ENCODE measurements at places on chromosomes 2 and 18.

DNA sequence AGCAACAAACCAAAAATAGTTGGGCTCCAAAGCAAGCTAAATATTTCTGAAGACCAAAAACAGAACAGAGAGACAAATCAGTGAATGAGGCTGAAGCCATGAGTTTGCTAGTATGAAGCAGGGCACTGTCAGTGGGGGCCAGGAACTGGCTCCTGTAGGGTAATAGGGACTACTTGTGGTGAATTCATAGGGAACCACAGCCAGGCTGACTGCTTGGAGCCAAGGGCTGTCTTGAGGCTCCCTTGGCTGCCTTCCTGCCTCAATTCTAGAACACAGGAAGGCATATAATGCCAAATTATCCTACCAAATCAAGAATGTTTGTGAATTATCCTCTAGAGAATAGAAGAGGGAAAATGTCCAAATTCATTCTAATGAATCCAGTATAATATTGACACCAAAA lies 406.0 kb downstream of the CCDC85A start:
- no peak for DNase-seq

- no peak for DNase-seq
Observed at GRCh38 chr18:63131959-63132818, 187.4 kb downstream of the BCL2 start.

GRCh38 chr2:64988420-64989125 lies 626 bp upstream of the SLC1A4 start:
- DNase-seq, result peak; percentile 72

DNA sequence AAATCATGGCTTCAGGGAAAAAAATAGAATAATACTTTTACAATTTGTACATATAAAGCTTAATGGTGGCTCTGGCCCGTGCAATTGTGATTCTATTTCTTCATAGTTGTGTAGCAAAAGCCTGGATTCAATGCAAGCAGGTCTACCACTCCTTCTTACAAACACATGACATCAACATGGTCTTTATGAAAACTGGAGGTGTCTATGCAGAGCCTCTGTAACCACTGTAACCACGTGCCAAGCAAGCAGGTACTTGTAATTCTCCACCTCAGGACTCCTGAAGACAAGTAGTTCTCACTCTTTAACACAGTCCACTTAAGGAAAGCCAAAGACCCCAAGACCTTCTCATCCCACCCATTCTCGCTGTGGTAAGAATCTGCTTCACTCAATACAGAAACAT lies 62.6 kb downstream of the METTL4 start:
- no peak for DNase-seq

GRCh38 chr2:18752667-18753422 lies 163.5 kb upstream of the NT5C1B start:
- no peak for DNase-seq

- DNase-seq, result peak; percentile 61
Observed at GRCh38 chr2:148674063-148675020, 29.8 kb downstream of the EPC2 start.

DNA sequence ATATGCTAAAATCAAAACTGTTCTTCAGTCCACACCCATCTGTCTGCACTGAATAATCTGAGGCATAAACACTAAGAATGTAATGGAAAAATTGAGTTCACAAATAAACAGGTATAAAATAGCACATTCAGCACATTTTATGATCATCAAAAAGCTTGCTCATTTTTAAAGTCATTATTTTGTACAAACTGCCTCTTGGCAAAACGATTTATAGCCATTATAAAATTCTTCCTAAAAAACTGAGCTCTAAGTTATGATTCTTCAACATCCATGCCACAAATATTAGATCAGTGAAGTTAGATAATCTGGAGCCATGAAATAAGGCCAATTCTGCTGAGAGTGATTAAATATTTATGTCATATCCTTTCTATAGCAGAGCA lies 233.5 kb downstream of the DYM start:
- DNase-seq, result no peak

DNA sequence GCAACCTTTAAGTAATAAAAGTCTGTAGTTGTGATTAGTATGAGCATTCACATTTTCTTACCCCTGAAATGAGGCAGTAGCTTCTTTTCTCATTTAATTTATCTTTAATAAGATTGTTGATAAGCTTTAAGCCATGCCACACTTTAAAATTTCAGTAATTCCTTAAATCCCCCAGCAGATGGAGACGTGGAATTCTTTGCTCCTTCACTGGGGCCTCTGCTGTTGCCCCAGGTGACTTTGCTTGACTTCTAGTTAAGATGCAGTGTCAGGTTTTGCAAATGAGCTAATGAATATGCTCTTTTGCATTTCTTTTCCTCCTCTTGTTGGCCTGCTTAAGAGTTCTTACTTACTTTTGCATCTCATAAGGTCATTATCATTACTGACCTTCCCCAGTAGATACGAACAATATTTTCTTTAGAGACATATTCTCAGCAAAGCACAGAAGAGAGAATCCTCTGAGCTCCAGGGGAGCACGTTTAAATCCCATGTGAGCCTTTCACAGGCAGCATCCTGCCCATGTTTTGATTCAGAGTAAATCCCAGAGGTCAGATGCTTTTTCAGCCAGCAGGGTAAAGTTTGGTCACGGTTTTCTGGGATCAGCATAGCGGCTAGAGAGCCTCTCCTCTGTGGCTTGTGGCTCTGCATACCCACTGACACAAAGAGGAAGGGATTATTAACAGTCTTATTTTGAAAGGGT lies 222.9 kb downstream of the PTPRM start:
- peak; percentile 8 for DNase-seq

GRCh38 chr2:634041-634440 lies 43.2 kb downstream of the TMEM18 start:
- DNase-seq, result no peak

DNA sequence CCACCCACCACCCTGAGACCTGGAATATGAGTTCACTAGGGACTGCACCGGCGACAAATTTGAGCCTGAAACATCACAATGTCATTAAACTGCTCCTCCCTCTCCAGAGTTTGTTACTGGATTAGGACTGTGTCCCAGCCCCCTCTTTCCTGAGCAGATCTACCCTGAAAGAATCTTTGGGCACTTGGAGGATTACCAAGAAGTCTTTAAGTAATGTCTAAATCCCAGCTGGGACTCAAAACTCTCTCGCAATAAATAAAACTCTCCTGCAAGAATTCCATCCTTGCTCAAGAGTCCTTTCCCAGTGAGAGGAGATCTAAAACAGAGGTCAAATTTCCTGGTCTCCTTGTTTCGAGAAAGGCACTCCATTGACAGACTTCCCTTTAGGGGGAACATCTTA lies 20.9 kb downstream of the GKN2 start:
- DNase-seq, result no peak

DNA sequence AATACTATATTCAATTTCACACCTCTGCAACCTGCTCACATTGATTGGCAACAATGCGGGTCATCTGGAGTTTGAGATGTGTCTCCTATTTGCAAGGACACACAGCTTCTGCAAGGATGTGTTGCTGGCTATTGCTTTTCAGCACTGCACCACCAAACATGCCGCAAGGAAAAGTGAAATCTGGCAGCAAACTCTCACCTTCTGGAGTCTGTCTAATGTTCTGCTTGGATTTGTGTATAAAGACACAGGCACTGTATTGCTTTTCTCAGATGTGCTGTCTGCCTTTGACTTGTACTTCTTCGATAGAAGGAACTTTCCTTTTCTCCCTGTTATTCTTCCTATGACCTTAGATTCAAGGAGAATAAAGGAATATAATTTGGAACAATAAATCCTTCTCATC lies 138.6 kb upstream of the EPHA4 start:
- DNase-seq, result no peak

DNA sequence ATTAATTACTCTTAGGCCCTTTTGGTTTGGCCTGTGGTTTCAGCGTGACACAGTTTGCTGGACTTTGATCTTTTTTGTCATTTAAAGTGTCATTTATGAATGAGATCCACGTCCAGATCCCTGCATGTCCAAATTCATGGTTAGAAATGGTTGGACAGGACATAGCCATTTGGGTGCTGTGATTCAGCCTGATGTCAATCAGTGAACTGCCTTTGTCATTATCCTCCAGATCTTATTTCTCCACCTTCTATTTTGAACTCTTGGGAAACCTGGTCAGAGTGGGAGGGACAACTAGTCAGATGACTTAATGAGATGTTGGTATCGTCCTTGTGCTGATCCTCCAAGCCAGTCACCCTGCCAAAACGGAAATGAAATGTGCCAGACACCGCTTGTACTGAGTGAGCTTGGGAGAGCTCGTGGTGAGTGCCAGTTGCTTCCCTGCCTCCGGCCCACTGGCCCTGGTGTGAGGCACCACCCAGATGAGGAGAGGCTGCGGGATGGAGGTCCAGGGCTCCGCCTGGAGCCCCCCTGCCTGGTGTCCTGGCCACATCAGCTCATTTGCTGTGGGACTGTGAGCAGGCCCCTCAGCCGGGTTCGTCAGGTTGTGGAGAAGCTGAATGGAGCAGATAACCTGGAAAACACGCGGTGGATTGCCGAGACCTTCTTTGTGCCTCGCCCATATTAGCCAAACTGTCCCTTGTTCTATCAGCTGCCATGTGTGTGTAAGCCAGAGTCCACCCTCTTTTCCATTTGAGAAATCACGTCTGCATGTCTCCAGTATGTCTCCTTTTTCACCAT lies 70.1 kb downstream of the DGKD start:
- no peak for DNase-seq

DNA sequence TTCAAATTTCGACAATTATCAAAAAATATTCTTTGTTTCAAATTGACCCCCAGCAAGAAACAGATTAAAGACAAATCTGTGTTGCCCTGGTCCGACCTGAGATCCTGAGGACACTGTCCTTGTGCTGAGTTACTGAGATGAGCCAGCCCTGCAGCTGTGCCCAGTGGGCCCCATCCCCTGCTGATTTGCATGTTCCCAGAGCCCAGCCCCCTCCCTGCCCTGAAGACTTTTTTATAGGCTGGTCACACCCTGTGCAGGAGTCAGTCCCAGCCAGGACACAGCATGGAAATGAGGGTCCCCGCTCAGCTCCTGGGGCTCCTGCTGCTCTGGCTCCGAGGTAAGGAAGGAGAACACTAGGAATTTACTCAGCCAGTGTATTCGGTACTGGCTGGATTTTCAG lies 31.4 kb upstream of the ZNG1B start:
- no peak for DNase-seq

DNA sequence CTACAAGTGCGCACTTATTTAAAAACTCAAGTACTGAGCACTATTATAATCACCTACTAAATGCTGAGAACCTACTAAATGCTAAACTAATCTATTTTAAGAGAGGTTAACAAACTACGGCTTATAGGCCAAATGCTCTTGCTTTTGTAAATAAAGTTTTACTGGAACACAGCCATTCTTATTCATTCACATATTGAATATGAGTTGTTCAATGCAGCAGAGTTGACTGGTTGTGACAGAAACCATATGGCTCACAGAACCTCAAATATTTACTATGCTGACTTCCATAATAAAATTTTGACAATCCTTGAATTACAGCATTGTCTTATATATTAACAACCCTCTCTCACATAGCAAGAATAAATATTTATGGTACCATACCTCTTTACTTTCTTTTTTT lies 103.2 kb downstream of the ZNF521 start:
- no peak for DNase-seq

DNA sequence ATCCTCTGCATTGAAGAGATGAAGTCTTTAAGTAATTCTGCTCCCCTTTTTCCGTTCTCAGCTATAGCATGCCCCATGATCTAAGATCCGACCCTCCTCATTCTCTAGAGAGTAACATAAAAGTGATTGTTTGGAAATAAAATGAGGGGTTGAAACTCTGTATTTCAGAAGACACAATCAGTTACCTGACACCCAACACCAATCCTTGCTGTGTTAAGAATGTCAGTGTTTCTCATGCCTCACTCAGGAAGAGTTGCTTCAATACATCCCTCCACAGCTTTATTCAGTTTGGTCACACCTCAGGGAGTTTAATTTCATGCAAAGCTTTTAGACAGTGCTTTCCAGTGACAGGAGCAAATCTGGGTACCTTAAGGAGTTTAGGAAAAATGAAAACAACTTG lies 49.9 kb upstream of the RBBP8 start:
- no peak for DNase-seq

DNA sequence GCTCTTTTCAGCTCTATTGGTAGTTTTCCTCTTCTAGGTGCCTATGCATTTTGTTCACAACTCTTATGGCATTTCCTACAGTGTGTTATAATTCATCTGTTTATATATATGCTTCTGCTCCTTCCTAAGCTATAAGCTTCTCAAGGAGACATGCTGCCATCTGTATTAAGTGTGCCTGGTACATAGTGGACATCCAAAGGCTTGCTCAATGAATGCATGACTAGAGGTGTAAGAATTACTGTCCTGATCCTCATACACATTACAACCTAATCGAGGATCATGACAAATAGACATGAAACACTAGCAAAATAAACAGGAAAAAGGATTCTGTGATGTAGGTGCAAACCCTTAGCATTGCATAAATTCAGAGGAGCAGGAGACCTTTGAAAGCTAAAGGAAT lies 50.2 kb downstream of the CDC42EP3 start:
- DNase-seq, result no peak

- no peak for DNase-seq
Observed at GRCh38 chr2:3045318-3045921, 332.2 kb downstream of the EIPR1 start.

- DNase-seq, result peak; percentile 20
Observed at GRCh38 chr2:50746526-50746925, 285.4 kb downstream of the NRXN1 start.

- no peak for DNase-seq
Observed at GRCh38 chr2:67997903-67998302, 64.9 kb downstream of the C1D start.

DNA sequence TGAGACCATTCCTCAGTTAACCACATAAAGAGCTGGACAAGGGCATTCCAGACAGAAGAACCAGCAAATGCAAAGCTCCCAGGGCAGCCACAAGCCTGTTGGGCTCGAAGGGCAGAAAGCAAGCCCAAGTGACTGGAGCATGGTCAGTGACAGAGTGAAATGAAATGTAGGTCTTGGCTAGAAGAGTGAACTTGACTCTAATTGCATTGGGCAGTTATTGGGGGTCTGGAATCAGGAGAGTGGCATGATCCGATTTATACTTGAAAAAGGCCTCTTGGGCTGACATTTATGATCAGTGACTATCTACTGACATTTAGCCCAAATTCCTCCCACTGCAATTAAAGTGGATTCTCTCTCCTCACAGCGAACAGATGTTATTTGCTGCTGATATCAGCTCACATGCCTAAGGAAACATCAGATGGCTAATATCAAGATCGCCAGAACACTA lies 152.5 kb upstream of the KLF7 start:
- DNase-seq, result no peak
